ENCODE measurements at places on chromosomes 2 and 18.

GRCh38 chr2:158953926-158954763, 14.3 kb upstream of the TANC1 start:
- peak; percentile 61 for DNase-seq

GRCh38 chr2:316381-316780, 28.5 kb upstream of the ALKAL2 start:
- no peak for DNase-seq

DNA sequence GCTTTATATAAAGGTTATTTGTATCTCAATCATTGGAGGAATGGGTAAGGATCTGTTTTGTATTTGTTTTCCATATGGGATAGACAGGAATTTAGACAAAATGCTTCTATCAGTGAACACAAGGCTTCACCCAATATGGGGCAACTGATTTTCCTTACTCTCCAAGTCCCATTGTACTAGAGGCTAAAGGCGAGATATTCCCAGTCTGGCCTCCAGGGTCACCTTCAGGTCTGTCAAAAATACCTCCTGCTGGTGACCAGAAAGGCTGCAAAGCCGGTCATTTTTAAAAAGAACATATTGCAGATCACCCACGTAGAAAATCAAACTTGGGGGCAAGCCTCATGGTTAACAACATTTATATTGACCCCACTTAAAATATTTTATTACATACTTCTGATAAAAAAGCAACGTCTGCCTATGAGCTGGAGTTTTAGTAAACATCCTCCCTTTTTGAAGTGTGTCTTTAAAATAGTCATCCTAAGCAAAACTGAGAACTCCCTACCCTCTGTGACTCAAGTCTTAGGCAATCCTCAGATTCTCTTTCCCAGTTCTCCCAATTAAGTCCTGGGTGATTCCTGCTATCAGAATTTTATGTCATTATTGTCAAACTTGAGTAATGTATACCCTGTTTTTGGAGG, 276.6 kb downstream of the MREG start:
- DNase-seq: peak; percentile 38

- no peak for DNase-seq
Measured at GRCh38 chr2:96933305-96934181, 52.8 kb downstream of the FAM178B start.

DNA sequence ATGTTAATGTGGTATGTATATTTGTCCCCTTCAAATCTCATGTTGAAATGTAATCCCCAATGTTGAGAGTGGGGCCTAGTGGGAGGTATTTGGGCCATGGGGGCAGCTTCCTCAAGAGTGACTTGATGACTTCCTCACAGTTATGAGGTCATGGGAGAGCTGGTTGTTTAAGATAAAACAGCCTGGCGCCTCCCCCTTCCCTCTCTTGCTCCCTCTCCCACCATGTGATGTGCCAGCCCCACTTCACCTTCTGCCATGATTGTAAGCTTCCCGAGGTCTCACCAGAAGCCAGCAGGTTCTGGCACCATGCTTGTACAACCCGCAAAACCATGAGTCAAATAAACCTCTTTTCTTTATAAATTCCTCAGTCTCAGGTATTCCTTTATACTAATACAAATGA, 258.3 kb upstream of the POU3F3 start:
- DNase-seq: no peak

GRCh38 chr18:34749721-34750120, 39.6 kb downstream of the DTNA start:
- DNase-seq: no peak

- peak; percentile 32 for DNase-seq
Measured at GRCh38 chr2:223563462-223563861, 38.7 kb downstream of the SCG2 start.

GRCh38 chr2:43194121-43194869, 32.1 kb downstream of the ZFP36L2 start:
- DNase-seq: no peak

DNA sequence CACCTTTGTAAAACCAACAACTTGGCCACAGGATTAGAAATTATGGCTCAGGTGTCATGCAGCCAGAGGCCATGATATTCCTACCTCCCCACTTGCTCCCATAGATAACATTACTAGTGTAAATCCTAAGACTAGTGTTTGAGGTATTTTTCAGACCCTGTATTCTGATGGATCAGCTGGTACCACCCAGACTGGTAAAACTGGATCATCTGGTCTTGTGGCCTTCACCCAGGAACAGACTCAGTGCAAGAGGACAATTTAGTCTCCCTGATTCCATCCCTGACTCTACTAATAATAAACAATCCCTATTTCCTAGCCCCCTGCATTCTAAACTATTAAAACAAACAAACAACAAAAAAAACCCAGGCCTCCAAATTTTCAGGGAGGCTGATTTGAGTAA, 121.0 kb downstream of the ALPK2 start:
- no peak for DNase-seq

GRCh38 chr2:49687918-49688317, 533.6 kb upstream of the FSHR start:
- no peak for DNase-seq

- DNase-seq: no peak
Measured at GRCh38 chr2:9995059-9995458, 43.6 kb downstream of the GRHL1 start.

GRCh38 chr2:137771064-137771463, 193.2 kb upstream of the HNMT start:
- no peak for DNase-seq

GRCh38 chr2:73588177-73588576, 54.0 kb downstream of the NAT8 start:
- no peak for DNase-seq

DNA sequence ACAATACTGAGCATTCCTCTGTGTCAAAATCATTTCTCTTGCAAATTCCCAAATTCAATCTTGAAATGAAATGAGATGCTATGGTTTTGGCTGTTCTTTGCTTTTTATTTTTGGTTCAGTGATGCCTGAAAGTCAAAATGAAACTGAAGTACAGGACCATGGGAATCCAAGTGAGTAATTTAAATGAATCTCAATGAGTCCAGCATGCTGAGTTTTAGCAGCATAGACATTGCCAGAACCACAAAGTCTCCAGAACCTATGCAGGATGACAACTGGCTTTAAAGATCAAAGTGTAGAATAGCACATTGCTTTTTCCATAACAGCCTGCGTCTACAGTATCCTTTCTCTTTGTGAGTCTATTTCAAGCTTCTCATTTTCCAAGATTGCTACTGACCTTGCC, 1050.7 kb upstream of the PIK3C3 start:
- DNase-seq: no peak

DNA sequence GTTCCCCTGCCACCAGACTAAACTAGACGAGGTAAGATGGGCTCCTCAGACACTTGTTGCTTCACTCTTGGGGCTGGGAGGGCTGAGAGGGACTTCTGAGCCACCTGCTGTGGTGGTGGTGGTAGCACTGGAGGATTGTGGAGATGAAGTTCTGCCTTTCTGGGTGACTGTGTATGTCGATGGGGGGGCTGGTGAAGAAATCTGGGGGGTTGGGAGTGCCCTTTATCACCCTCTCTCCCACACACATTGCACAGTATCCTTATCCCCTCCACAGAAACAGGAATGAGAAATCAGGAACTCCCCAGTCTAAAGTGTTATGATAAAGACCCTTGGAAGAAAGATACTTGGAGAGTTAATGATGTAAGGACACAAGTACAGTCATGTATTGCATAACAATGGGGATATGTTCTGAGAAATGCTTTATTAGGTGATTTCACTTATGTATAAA, 38.5 kb downstream of the HK2 start:
- DNase-seq: no peak

- no peak for DNase-seq
Measured at GRCh38 chr2:150090031-150090430, 397.4 kb downstream of the RND3 start.

DNA sequence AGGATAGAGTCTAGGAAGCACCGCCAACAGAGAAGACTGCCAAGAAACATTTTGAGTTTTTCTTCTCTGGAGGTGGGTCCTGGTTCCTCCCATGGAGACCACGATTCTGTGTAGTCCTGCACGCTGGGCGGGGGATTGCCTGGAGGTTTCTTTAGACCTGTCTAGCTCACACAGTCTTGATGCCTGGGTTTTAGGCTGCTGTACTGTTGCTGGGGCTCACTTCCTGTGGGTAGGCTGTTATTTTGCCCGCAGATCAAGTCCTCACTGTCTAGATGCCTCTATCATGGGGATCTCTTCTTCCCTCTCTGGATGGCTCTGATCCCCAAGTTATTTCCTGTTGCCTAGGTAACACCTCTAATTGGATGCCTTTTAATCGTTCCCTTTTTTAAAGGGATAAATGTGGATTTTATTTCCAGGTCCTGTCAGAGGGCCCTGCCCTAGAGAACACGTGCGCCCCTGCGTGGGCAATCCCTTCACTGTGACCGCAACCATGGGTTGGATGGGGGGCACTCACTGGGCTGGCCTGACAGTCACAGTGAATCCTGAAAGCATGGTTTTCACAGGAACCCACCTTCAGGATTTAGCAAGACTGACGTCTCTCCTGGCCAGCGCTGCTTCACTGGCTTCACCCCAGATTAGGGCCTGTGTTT, 115.7 kb downstream of the MSH2 start:
- no peak for DNase-seq

DNA sequence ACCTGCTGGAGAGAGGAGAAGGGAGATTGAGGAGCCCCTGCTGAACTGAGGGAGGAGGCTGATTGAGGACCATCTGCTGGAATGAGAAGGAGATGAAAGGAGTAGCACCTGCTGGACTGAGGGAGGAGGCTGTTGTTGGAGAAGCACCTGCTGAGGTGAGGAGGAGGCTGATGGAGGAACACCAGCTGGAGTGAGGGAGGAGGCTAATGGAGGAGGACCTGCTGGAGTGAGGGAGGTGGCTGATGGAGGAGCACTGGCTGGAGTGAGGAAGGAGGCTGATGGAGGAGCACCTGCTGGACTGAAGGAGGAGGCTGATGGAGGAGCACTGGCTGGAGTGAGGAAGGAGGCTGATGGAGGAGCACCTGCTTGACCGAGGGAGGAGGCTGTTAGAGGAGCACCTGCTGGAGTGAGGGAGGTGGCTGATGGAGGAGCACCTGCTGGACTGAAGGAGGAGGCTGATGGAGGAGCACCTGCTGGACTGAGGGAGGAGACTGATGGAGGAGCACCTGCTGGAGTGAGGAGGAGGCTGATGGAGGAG, 409.2 kb upstream of the MYT1L start:
- DNase-seq: no peak

- peak; percentile 90 for DNase-seq
Measured at GRCh38 chr2:46179037-46179621, 118.1 kb upstream of the EPAS1 start.

- no peak for DNase-seq
Measured at GRCh38 chr2:230935130-230935430, 10.0 kb upstream of the GPR55 start.

- no peak for DNase-seq
Measured at GRCh38 chr2:190425221-190425866, 17.2 kb downstream of the MFSD6 start.

DNA sequence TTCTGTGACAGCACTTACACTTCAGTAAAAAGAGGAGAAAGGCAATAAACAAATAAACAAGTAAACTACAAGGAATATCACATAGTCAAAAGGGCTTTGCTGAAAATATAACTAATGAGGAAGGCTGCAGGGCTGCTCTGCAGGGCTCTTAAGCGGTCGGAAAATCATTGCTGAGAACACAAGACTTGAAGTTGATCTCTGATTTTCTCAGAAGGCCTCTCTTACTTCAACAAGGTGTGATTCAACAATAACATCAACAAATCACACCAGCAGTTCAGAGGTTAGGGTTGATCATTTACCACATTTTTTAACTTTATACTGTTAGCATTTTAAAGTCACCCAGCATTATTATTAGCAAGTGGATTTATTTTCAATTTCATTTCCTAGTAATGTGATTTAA, 215.6 kb downstream of the ARHGAP15 start:
- DNase-seq: no peak

DNA sequence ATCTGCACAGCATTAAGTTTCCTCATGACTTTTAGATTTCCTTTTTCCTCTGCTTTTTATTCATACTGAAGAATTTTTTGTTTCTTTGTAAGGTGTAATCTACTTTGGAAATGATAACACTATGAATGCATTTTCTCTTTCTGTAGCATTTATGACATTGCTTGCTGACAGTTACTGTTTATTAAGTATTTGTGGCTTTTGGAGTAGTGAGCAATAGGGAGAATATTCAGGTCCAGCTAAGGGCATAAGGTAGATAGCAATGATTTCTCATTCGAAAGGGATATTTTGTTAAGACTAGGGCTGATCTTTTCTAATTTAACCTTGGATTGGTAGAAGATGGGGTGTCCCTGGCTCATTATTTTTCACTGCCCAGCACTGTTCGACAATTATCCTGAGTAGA, 80.3 kb downstream of the XRCC5 start:
- DNase-seq: no peak

GRCh38 chr2:150107816-150108215, 379.7 kb downstream of the RND3 start:
- DNase-seq: no peak

GRCh38 chr2:45860136-45861121, 209.0 kb downstream of the PRKCE start:
- no peak for DNase-seq

DNA sequence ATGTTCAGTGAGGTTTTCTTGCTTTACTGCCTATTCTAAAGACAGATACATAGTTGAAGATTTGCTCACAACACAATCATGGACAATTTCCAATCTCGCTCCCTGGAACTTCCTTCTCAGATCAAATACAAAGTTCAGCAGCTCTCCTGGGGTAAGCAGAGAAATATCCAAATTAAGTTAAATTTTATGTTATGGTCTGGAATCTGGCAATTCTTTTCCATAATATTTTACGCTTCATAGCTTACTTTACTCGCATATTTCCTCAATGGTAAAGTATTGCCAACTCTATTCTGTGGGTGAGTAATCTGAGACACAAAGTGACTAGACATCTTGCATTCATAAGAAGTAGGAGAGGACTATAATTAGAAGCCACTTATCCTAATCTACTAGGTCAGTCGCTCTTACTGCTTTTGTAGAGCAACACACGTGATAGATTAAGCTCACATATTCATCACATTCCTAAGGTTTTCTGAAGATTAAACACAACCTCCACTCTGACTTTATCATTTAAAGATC, 529.4 kb downstream of the CCDC85A start:
- peak; percentile 84 for DNase-seq

DNA sequence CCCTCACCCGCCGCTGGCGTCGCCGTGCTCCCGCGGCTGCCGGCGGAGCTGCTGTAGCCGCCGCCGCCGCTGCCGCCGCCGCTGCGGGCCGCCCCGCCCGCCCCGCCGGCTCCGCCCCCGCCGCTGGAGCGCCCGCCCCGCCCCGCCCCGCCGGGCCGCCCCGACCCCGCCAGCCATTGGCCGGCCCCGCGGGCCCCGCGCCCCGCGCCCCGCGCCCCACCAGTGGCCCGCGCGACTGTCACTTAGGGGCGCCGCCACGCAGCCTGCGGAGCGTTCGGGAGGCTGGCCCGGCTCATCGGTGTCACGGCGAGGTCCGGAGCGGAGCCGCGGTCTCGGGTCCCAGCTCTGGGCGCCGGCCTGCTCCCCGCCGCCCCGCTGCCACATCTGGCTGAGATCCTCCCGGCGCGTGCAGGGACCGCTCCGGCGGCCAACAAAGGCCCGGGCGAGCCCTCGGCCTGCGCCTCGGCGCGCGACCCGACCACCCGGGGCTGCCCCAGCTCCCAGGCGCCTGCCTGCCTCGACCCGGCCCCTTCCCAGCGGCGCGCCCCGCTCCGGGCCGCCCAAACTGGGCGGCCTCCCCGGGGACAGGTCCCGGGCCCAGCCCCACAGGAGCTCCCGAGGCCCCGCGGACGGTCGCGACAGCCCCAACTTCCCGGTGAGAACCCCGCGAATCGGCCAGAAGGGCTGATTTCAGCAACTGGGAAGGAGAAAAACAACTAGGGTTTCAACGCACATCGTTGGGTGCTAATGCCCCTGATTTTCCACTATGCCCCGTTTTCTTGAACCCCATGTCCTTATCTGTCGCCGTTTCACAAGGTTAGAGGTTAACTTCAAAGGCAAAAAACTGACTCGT, at the start of gene MGAT4A:
Gene MGAT4A (minus strand): TSS at position 92 of the 853 bp plus-strand sequence. CDS start 4,800 bp downstream, outside the sequence.
- peak; percentile 2 for DNase-seq

GRCh38 chr2:224009605-224010315, 29.3 kb downstream of the SERPINE2 start:
- DNase-seq: no peak

Data from GM04504 (cell line).